ENCODE measurements at places on chromosomes 16 and 17. TPM values are rescaled to one million over a fixed set of nuclear protein-coding genes. Genes with fewer than 3 reads are reported as not detected.
A peak's percentile ranks its signal among the peaks of the same experiment; 100 is the strongest.

Gene CBLN1
- polyA plus RNA-seq = 0.59 TPM

Gene CDC42EP4
- polyA plus RNA-seq = 18.6 TPM

Gene BRIP1
- polyA plus RNA-seq = 0.03 TPM

DNA sequence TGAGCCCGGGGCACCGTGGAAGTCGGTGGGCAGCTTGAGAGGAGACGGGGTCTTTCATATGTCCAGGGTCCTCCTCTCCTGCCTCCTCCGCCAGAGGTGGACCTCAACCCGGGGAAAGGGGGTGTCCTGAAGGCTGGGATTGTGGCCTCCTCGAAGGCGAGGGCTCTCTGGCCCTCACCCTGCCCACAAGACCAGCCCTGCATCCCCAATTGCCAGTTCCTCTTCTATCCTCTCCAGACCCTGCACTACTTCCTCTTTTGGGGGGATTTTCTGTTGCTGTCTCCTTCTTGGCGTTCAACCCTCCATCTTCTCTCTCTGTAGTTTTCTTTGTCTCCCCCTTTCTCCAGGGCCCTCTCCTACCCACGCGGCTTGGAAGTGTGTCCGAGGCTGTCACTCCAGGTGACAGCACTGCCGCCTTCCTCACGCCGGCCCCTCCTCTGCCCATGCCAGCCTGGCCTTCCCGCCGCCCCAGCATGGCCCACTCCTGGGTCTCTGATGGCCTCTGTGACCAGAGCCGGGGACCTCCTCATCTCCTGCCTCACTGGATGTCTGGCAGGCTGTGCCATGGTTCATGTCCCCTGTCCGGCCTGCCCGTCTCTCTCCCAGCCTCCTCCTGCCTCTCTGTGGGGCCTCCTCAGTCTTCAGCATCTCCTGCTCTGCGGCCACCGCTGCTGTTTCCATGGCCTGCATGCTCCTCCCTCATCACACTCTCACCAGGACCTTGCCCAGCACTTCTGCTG, 2.4 kb upstream of the ITGAX start:
- H3K36me3 ChIP-seq = no peaks in the 10 kb centered on the region
- no peak for DNase-seq
- no peak overlapping the region for H3K4me3 ChIP-seq
- peak overlapping the region; percentile 93 for H3K27ac ChIP-seq
- no peaks in the 10 kb centered on the region for H3K27me3 ChIP-seq
- no peaks in the 10 kb centered on the region for H3K4me1 ChIP-seq

Gene KRTAP16-1
- polyA plus RNA-seq = not detected

DNA sequence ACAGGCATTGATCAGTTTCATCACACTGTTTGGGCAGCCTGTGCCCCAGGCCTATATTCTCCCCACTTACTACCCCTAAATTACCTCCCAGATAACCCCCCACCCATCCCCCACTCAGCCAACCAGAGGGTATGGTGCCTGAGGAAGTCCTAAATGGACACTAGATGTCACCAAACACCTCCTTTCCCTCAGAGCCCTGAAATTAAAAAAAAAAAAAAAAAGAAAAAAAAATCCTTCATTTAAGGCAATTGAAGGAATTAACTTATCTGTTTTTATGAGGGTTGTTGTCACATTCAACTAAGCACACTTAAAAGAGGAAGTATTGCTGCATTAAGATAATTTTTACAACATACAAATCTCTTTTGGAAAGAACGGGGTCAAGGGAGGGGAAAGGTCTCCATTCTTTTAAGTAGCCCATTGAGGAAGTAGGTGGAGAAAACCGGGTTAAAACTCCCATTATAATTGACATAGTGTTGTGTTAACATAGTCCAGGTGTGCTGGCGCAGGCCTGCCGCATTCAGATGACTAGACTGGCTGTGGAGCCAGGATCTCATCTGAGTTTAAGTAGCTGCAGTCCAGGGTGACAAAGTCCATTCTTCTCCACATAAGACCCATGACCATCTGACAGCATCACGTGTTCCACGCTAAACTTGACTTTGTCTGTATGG, 46.3 kb downstream of the SNX11 start:
- no peaks in the 10 kb centered on the region for H3K36me3 ChIP-seq
- DNase-seq = no peak
- H3K27me3 ChIP-seq = peaks cover 75% of the 10 kb centered on the region
- H3K4me3 ChIP-seq = no peak overlapping the region

Gene AOC2
- polyA plus RNA-seq = 0.51 TPM

GRCh38 chr17:19258371-19258770, 21.2 kb downstream of the EPN2 start:
- no peaks in the 10 kb centered on the region for H3K36me3 ChIP-seq
- H3K4me3 ChIP-seq = no peak overlapping the region
- H3K4me1 ChIP-seq = peaks cover 93% of the 10 kb centered on the region
- H3K27ac ChIP-seq = no peak overlapping the region
- DNase-seq = no peak
- no peaks in the 10 kb centered on the region for H3K27me3 ChIP-seq

Gene PYY
- 0.06 TPM for polyA plus RNA-seq

DNA sequence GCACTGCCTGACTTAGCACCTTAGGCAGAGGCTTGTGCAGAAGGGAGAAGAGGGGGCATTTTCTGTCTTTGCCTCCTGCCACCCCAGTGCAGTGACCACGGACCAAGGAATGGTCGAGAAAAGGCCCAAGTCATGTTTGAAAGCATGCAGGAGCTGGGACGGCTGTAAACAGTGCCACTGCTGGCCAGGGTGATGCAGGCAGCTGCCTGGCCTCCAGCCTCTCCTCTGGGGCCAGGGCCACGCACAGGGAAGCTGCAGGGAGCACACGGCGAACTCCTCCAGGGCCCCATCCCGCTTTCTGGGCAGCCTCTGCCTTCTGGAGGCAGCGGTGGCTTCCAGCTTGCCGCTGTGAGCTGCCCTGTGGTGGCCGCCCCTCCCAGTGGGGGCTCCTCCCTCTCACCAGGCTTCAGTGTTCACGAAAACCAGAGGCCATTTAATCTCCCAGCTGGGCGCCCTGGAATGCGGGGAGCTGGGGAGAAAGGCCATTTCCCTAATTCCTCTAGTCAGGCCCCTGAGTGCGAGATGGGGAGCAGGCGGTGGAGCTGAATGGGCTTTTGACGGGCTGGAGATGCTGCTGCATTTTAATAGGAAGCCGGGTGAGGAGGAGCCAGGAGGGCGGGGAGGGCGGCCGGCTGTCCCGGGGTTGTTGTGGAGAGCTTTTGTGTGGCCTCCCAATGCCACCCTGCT, 28.7 kb upstream of the DNAI2 start:
- DNase-seq = no peak
- no peak overlapping the region for H3K4me3 ChIP-seq
- no peaks in the 10 kb centered on the region for H3K36me3 ChIP-seq

- no peak for DNase-seq
- H3K27ac ChIP-seq = no peak overlapping the region
- H3K4me3 ChIP-seq = no peak overlapping the region
- H3K27me3 ChIP-seq = no peaks in the 10 kb centered on the region
- no peaks in the 10 kb centered on the region for H3K36me3 ChIP-seq
Measured at GRCh38 chr16:66154801-66155200, 211.7 kb upstream of the CDH5 start.

Gene TBC1D3
- 0.03 TPM for polyA plus RNA-seq

DNA sequence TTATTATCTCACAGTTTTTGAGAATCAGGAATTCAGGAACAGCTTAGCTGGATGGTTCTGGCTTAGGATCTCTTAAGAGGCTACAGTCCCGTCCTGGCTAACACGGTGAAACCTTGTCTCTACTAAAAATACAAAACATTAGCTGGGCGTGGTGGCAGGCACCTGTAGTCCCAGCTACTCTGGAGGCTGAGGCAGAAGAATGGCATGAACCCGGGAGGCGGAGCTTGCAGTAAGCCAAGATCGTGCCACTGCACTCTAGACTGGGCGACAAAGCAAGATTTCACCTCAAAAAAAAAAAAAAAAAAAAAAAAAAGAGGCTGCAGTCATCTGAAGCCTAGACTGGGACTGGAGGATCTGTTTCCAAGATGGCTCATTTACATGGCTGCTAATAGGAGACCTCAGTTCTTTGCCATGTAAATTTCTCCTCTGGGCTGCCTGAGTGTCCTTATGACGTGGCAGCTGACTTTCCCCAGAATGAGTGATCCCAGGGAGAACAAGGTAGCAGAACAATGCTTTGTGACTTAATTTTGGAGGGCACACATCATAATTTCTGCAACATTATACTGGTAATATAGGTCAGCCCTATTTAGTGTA, 95.8 kb upstream of the CORO6 start:
- H3K27me3 ChIP-seq = no peaks in the 10 kb centered on the region
- no peak overlapping the region for H3K4me3 ChIP-seq
- no peak for DNase-seq
- H3K4me1 ChIP-seq = peaks cover 99% of the 10 kb centered on the region

- no peak for DNase-seq
- no peaks in the 10 kb centered on the region for H3K36me3 ChIP-seq
- peaks cover 93% of the 10 kb centered on the region for H3K27me3 ChIP-seq
- H3K4me3 ChIP-seq = no peak overlapping the region
- H3K4me1 ChIP-seq = peaks cover 8% of the 10 kb centered on the region
Measured at GRCh38 chr17:48491527-48492273, 39.1 kb downstream of the HOXB1 start.

- no peak overlapping the region for H3K27ac ChIP-seq
- DNase-seq = no peak
- H3K27me3 ChIP-seq = no peaks in the 10 kb centered on the region
- H3K4me3 ChIP-seq = no peak overlapping the region
Measured at GRCh38 chr16:129075-129474, 9.4 kb downstream of the NPRL3 start.

GRCh38 chr17:56973520-56973919, 4.4 kb upstream of the SCPEP1 start:
- no peaks in the 10 kb centered on the region for H3K27me3 ChIP-seq
- no peak for DNase-seq
- peaks cover 1% of the 10 kb centered on the region for H3K4me1 ChIP-seq
- no peaks in the 10 kb centered on the region for H3K36me3 ChIP-seq

DNA sequence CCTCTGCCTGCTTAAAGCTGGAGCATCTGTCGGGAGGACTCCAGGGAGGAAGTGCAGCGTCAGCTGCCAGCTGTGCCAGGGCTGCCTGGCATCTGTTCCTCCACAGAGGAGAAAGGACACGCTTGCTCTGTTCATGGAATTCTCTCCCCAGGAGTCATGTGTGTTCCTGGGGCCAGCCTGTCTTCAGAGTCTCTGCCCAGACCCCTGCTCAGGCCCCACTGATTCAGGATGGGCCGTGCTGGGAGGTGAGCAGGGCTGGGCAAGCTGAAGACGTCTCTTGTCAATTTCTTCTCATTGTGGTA, 24.2 kb downstream of the CRISPLD2 start:
- H3K4me1 ChIP-seq = peaks cover 2% of the 10 kb centered on the region
- no peak for DNase-seq
- H3K27me3 ChIP-seq = peaks cover 13% of the 10 kb centered on the region
- H3K27ac ChIP-seq = no peak overlapping the region
- H3K36me3 ChIP-seq = peaks cover 74% of the 10 kb centered on the region

GRCh38 chr16:15523092-15523541, 88.7 kb downstream of the BMERB1 start:
- no peaks in the 10 kb centered on the region for H3K36me3 ChIP-seq
- H3K4me1 ChIP-seq = peaks cover 46% of the 10 kb centered on the region
- H3K4me3 ChIP-seq = no peak overlapping the region
- no peak for DNase-seq

DNA sequence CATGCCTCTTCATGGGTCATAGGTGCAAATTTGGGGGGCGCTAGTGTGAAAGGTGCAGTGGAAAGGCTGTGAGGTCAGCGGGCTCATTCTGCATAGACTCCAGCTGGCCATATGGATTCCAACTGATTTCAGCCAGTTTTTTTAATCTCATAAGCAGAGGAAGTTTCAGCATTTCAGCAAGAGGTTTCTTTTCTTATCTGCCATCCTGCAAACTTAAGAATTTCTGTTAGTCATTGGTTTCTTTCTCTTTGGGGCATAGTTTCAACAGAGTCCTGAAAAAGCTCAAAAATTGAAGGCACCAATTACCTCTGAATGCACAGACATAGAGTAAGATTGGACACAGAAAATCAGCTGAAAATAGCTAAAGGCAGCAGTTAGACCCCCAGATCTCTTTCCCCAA, 16.2 kb upstream of the ALOX15 start:
- DNase-seq = no peak
- H3K27ac ChIP-seq = no peak overlapping the region
- H3K4me3 ChIP-seq = no peak overlapping the region
- H3K36me3 ChIP-seq = no peaks in the 10 kb centered on the region
- no peaks in the 10 kb centered on the region for H3K27me3 ChIP-seq

DNA sequence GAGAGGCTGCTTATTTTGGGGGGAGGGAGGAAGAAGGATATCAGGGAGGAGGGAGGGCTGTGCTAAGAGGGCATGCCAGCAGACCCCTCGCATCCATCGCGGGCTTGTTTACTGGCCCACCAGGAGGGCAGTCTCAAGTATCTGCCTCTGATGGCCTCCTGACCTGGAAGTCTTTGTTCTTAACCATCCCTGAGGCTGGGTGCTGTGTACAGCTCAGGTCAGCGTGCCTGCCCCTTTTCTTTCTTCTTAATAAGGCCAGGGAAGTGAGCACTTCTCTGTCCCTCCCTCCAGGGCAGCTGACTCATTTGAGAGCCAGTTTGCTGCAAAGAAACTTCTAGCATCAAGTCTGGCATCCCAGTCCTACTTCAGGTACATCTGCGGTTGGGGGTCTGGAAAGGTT, 157.0 kb downstream of the CCDC182 start:
- no peaks in the 10 kb centered on the region for H3K27me3 ChIP-seq
- H3K4me1 ChIP-seq = peaks cover 4% of the 10 kb centered on the region
- no peaks in the 10 kb centered on the region for H3K36me3 ChIP-seq
- H3K4me3 ChIP-seq = no peak overlapping the region
- no peak for DNase-seq

- no peaks in the 10 kb centered on the region for H3K4me1 ChIP-seq
- H3K27ac ChIP-seq = no peak overlapping the region
- H3K4me3 ChIP-seq = no peak overlapping the region
- DNase-seq = peak; percentile 59
- H3K27me3 ChIP-seq = peaks cover 6% of the 10 kb centered on the region
- H3K36me3 ChIP-seq = no peaks in the 10 kb centered on the region
Measured at GRCh38 chr16:55944377-55944802, 69.2 kb upstream of the CES5A start.

Gene BAIAP3
- 1.4 TPM for polyA plus RNA-seq

- no peak for DNase-seq
- no peaks in the 10 kb centered on the region for H3K36me3 ChIP-seq
- H3K27me3 ChIP-seq = no peaks in the 10 kb centered on the region
- H3K4me1 ChIP-seq = no peaks in the 10 kb centered on the region
- H3K4me3 ChIP-seq = no peak overlapping the region
- no peak overlapping the region for H3K27ac ChIP-seq
Measured at GRCh38 chr17:28518132-28518531, 12.0 kb downstream of the FOXN1 start.

Data from heart right ventricle (tissue), 16 donors.